ENCODE measurements at places on chromosomes 6 and 20.

DNA sequence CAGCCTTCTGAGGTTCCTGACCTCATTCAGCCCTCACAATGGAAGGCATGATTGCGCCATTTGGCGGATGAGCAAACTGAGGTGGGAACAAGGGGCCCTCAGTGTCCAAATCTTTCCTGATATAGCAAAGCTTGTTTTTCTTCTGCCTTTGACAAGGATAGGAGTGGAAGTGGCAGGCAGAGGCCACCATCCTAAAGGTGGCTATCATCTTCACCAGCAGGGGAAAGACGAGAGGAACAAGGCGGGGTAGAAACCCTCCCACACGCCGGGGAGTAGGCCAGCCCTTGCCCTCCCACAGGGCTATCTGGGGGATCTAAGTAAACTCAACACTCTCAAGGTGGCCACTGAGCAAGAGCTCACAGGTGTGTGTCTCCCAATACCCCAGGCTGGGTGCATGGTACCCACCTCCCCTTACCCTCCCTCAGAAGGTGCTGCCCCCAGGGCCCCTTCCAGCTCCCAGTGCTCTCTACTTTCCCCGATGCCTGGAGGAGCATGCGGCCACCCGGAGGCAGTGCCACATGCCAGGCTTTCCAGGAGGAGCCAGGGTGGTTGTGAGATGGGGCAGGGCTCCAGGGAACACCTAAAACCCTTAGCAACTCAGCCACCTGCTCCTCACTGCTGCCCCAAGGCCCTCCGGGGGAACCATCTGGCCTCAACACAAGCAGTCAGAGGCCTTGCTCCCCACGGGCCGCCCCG, 11.2 kb downstream of the SPDEF start:
- no peak for DNase-seq

GRCh38 chr20:38131588-38132121, 33.4 kb downstream of the TGM2 start:
- DNase-seq, result no peak

GRCh38 chr20:50587291-50587961, 77.2 kb downstream of the PTPN1 start:
- DNase-seq, result no peak

DNA sequence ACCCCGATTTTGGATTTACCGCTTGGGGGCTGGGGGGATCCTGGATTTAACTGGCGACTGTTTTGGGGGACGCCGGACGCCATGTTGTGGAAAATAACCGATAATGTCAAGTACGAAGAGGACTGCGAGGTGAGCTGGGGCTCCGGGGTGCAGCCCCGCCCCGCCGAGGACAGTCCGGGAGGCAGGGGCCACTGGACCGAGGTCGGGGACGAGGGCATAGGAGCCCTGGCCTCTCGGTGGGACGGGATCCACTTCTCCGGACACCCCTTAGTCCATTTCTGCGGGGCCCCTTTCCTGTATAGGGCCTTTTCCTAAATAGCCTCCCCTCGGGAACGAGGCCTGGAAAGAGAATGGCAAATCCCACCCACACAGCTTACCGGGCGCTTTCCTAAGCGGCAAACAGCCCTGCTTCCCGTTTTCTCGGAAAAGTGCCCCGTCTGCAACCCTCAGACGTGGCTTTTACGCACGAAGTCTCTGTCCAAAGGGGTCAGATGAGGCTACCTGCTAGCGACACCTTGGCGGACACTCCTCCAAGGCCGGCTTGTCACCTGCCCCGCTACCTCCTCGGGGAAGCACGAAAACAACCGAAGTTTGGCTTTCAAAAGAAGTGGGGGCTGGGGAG, 469 bp downstream of the TFAP2C start:
- DNase-seq, result no peak

DNA sequence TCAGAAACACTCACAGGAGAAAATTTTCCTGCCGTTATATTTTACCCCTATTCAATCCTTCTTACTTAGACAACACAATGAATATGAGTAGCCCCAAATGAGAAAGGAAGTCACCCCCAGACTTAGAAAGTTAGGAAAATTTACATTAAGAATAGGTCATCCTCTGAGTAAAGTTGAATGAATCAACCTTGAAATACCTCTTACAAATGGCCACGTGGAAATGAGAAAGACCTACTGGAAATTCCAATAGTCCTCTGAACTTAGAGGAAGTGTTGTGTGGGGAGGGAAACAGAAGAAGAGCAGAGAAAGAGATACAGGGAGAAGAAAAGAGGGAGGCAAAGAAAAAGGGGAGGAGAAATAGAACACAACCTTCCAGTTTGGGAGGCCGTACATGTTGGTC, 43.7 kb downstream of the PHACTR1 start:
- no peak for DNase-seq
